ENCODE measurements at places on chromosomes 12 and 14.

DNA sequence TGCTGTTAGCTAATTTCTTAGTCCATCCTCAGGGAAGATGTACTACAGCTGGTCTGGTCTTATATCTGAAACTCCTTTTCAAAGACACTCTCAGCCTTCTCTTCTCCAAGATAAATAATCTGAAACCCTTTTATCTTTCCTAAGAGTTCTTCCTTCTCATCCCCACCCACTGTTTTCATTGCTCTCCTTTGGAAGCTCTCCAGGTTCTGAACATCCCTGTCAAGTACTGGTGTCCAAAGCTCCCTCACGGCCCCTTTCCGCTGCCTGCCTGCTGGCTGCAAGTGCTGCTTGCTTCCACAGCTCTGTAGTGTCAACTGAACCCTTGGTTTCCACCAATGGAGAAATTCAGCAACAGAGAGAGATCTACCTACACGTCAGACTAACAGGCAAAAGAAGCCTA lies 6.6 kb upstream of the SLC6A13 start:
- DNase-seq, result no peak

- peak; percentile 34 for DNase-seq
Measured at GRCh38 chr12:46785382-46785781, 40.4 kb downstream of the SLC38A4 start.

GRCh38 chr12:112001576-112001975 lies 11.4 kb downstream of the TMEM116 start:
- DNase-seq, result no peak

GRCh38 chr12:674272-674781 lies 11.1 kb upstream of the NINJ2 start:
- DNase-seq, result peak; percentile 40

- no peak for DNase-seq
Measured at GRCh38 chr12:85828576-85828975, 7.6 kb downstream of the RASSF9 start.

DNA sequence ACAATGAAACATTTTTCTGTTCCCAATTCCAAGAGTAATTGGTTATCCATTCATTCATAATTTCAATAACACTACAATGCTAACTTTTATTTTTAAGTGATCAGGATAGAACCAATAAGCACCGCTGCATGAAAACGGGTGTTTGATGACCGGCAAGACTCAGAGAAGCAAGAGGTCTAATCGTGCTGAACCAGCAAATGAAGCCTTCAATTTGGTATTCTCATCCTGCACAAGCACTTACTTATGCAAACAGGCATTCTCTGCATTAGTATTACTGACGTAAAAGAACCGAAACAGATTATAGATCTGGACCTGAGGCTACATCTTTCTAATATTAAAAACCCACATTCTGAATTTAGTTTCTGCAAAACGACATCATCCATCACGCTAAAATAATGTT lies 67.7 kb downstream of the RBM19 start:
- no peak for DNase-seq

- DNase-seq, result peak; percentile 94
Measured at GRCh38 chr12:105120551-105120950, 13.0 kb downstream of the WASHC4 start.

DNA sequence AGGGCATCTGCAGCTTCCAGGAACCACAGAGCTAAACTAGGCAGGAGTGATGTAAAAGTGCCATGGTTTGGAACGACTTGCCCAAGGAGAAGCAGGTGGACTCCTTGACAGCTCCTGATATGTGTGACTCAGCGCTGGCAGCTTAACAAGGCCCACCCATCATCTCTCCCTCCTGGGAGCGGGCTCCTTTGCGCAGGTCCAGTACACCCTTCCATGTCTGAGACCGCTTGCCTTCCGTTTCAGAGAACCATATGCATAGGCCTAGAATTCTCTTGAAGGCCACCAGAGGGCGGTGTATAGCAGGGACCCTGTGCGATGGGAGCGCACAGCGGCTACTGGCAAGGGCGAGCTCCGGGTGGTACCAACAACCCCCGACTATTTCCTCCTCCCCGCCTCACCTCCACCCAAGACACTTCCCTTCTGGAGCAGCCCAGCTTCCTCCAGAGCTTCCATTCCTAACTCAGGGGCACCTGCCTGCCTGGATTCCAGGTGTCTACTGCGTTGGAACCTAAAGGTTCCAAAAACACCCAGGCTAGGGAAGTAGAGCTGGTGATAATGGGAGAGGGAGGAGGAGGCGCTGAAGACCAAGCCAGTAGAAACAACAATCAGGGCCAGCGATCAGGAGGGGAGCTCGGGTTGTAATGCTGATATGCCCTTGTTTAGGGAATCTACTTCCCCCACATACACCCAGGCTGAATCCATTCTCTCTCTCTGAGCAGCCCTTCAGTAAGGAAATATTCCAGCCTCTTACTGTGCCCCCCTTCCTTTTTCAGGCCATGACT lies 6.3 kb downstream of the DHH start:
- DNase-seq, result peak; percentile 91

- no peak for DNase-seq
Measured at GRCh38 chr14:50937325-50937724, 7.0 kb downstream of the PYGL start.

DNA sequence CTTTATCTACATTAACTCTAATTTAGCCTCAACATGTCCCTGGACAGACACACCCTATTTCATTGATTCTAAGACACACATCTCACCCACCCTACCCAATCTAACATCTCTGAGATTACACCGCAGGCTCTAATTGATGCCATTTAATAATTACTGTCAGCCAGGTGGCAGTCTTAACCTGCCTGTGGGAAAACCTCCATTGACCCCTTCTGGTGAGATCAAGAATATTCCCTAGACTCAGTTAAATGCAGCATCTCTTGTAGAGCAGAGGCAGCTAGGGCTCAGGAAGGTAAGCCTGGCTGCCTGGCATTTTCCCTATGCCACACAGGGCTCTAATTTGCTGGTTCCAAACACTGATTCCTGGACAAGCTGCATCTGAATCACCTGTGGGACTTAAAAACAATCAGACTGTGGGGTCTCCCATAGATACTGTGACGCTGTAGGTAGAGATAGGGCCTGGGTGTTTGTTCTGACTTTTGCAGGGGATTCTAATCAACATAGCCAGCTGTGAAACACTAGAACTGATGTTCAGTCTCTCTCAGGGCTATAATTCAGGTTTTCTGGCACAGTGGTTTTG lies 14.3 kb downstream of the MCRS1 start:
- DNase-seq, result peak; percentile 78

- DNase-seq, result no peak
Measured at GRCh38 chr12:125467363-125467762, 402.1 kb downstream of the AACS start.

DNA sequence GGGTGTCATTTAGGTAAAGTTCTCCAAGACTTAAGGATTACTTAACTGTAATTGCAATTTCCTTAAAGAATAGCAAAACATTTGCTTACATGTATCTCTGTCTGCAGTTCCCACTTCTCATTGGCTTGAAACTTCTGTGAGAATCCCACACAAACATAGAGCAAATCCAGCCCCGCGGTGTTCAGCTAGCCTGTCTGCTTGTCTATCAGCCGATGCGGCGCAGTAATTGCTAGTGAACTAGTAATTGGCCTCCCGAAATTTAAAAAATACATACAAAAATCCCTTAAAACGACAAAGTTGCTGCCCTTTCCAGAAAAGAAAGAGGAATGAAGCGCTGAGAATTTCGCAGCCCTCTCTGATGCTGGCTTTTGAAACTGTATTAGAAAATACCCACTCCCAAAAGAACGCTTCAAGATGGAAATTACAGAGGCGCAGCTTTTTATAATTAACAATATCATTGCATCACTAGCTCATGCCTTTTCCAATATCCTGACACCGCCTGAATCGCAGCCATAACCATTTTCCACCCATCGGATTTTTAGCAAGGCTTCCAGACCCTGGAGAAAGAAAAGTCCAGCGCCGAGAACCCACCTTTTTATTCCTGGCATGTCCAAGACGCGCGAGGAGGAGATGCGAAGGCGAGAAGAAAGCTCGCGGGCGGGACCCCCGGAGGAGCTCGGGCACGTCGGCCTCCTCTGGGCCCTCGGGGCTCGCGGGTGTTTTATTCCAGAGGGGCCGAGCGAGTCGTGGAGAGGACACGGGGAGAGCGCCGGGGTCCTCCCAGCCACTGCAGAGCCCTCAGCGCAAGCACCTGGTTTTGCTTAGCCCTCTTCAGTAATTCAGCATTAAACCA lies 646 bp downstream of the FBLN5 start:
- peak; percentile 26 for DNase-seq

- DNase-seq, result no peak
Measured at GRCh38 chr12:131113568-131114270, 160.0 kb downstream of the ADGRD1 start.

GRCh38 chr12:87280356-87280755 lies 748.8 kb downstream of the C12orf50 start:
- no peak for DNase-seq
